ENCODE measurements at places on chromosomes 6 and 20.

- DNase-seq: no peak
These were observed 33.4 kb upstream of the INSM1 start for GRCh38 chr20:20334489-20334888.

DNA sequence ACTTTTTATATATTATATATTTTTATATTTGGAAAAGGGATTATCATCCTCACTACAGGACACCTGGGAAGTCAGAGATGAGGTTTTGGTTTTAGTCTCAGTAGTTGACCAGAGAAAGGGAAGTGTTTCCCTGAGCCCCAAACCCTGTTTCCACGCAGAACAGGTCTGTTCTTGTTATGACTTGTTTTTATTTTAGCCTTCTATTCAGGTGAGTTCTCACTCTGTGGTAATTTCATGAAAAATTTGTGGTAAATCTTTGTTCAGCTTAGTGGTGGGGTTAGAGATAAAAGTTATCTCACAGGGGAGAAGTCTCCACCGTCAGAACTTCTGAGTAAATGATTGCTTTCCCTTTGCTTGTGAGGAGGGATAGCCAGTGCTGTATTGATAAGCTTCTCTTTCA, 224.9 kb downstream of the FARS2 start:
- no peak for DNase-seq

DNA sequence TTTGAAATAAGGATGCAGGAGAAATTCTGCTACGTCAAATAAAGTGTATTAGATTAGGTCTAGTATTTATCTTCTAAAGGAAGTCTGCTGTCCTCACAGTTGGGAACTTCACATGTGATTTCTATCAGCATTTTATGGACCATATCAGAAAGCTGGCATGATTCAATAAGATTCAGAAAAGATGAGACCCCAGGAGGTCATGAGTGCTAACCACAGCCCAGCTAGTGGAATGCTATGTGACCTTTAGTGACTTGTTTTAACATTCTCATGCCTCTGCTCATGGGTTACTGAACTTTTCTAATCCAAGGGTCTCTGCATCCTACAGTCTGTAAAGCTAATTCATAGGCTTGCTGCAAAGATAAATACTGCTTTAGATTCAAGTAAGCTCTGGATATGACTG, 150.1 kb downstream of the GMPR start:
- no peak for DNase-seq

DNA sequence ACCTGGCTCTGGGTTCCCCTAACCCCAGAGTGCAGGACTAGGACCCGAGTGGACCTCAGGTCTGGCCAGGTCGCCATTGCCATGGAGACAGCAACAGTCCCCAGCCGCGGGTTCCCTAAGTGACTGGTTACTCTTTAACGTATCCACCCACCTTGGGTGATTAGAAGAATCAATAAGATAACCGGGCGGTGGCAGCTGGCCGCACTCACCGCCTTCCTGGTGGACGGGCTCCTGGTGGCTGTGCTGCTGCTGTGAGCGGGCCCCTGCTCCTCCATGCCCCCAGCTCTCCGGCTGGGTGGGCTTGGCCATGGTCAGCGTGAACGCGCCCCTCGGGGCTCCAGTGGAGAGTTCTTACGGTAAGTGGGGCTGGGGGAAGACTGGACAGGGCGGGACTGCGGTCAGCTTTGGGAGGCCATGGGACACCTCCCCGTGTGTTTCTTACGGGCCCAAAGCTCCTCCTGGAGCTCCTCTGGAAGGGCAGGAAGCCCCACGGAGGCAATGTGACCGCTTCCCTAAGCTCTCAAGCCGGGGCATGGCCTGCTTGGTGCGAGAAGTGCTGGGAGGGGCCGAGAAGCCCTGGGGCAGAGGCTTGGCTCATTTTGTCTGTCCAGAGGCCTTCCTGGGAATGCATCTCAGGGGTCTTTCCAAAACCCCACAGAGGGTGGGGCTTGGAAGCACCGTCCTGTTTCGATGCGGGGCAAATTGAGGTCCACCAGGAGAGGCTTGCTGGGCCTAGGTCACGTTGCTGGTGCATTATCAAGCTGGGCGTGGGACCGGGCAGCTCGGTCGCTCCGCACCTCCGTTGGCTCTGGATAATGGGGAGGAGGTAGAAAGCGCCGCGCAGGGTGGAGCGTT, at the start of gene HNF4A:
Gene HNF4A (plus strand): TSS at position 202 of the 855 bp plus-strand sequence. CDS start 106 bp downstream, at position 308.
- no peak for DNase-seq

DNA sequence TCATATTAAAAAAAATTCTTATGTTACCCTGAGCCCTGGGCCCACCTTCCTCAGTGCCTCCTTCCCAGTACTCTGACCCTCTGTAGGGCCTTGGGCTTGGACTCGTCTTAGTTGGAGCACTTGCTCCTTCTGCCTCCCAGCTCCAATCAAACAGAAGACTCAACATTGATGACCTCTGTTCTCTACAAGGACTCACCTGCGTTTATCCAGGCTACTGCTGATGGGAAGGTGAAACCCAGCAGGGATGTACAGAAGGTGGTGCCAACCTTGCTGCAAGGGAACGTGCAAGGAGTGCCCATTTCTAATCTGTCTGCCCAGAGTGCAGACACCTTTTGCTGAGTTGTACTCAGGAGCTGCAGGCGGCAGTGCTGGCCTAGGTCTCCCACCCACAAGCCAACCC, 38.9 kb downstream of the FYN start:
- no peak for DNase-seq

- DNase-seq: no peak
These were observed 556.6 kb upstream of the CDH4 start for GRCh38 chr20:60695226-60696000.

GRCh38 chr20:8782804-8783203, 286.1 kb upstream of the PLCB4 start:
- no peak for DNase-seq

- no peak for DNase-seq
These were observed 42.2 kb upstream of the DSE start for GRCh38 chr6:116328528-116328903.

GRCh38 chr20:36407199-36407733, 101.1 kb downstream of the DLGAP4 start:
- DNase-seq: no peak

- DNase-seq: no peak
These were observed 5.7 kb upstream of the PXDC1 start for GRCh38 chr6:3757241-3757641.

DNA sequence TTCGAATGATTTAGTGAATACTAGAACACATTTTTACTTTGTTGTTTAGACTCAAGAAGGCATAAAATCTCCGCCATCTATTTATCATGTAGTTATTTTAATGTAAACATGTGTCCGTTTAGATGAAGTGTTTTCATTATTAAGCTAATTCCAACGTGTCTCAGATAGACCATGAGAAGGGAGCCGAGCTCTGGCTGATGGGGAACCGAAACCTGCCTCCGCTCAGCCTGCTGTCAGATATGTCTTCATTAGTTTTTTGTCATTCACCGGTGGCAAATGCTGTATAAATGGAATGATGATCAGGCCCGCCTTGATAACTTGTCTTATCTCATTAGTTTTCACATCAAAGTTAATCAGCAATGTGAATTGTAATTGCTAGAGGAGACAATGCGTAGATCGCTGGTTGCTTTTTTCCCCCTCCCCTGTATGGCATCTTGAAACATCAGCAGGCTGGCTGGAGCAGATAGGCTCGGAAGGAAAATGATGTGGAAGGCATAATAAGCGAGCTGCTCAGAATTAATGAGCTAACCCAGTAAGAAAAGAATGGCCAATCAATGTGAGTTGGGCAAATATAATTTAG, 136.4 kb downstream of the LINC00237 start:
- no peak for DNase-seq

GRCh38 chr20:1207293-1207878, 4.1 kb downstream of the C20orf202 start:
- no peak for DNase-seq

DNA sequence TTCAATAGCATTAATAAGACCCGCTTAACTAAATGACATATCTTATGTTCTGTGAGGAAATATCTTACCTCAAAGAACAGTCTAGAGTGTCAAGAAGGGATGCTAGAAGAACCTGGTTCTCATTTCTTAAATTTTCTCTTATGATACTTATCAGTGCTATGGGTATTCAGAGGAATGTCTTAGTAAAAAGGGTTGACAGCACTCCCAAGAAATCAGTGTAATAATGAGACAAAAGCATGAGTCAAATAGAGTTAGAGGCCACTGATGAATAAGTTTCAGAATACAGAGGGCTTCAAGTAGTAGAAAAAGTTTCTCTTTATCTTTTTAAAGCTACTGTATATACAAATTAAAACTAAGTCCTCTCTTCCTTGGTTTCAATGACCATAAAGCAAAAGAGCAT, 242.8 kb downstream of the GJA1 start:
- DNase-seq: no peak

GRCh38 chr6:4084444-4085331, 5.8 kb upstream of the FAM217A start:
- DNase-seq: no peak

DNA sequence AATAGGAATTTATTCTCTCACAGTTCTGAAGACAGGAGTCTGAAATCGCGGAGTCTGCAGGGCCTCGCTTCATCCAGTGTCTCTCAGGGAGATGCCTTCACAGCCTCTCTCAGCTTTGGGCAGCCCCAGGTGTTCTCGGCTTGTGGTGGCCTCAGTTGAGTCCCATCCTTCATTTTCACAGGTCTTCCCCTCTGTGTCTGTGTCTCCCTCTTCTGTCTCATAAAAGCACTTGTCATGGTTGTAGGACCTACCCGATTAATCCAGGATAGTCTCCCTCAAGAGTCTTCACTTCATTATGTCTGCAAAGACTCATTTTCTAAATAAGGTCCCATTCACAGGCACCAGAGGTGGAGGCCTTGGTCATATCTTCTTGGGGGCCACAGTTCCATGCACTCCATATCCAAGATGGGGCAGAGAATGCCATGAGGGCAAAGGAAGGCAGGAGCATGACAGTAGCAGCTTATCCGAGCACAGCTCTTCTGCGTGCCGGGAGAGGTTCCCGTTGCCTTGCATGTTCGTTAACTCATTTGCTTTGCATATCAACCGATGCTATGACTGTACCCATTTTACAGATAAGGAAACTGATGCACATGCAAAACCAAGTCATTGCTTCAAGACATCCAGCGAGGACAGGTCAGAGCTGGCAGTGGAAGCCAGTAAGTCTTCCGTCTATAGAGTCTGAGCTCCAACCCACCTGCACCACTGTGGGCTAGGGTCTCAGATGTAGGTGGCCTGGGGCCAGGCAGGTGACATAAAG, 363.8 kb upstream of the SULF2 start:
- no peak for DNase-seq

DNA sequence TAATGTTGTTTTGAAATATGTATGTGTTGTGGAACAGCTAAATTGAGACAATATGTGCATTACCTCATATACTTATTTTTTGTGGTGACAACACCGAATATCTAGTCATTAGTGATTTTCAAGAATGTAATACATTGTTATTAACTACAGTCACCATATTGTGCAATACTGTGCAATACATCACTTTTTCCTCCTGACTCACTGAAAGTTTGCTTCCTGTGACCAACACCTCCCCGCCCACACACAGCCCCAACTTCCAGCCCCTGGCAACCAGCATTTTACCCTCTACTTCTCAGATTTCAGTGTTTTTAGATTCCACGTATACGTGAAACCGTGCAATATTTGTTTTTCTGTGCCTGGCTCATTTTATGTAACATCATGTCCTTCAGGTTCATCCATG, 627.9 kb downstream of the PRKN start:
- no peak for DNase-seq

DNA sequence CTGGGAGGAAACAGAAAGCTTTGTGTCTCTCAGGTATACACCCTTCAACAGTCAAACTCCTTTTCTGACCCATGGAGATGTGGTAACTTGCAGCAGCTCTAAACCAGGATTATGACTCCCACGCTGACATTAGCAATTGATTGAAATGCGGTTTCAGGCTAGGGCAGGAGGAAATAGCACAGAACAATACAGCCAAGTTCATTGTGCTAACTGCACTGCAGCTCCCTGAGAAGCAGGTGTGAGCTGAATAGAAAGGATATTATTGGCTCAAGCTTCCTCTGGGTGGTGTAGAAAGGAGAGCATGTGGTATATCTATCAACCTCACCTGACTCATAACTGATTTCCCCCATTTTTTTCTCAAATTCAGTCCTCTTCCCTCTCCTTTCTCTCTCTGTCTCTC, 612.3 kb upstream of the BTBD3 start:
- DNase-seq: no peak

DNA sequence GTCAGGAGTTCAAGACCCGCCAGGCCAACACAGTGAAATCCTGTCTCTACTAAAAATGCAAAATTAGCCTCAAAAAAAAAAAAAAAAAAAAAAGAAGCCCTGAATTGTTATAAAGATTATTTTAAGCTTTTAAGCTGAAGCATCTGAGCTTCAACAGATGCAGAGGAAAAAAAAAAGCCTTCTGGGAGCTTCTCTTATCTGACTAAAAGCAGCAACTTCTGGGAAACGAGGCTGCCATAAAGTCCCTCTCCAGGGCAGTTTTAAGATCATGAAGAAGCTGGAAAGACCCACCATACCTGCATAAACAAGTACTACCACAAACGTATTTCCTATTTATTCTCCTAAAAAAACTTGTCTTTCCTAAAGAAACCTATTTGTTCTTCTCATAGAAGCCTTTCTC, 3.6 kb downstream of the SERINC3 start:
- no peak for DNase-seq

DNA sequence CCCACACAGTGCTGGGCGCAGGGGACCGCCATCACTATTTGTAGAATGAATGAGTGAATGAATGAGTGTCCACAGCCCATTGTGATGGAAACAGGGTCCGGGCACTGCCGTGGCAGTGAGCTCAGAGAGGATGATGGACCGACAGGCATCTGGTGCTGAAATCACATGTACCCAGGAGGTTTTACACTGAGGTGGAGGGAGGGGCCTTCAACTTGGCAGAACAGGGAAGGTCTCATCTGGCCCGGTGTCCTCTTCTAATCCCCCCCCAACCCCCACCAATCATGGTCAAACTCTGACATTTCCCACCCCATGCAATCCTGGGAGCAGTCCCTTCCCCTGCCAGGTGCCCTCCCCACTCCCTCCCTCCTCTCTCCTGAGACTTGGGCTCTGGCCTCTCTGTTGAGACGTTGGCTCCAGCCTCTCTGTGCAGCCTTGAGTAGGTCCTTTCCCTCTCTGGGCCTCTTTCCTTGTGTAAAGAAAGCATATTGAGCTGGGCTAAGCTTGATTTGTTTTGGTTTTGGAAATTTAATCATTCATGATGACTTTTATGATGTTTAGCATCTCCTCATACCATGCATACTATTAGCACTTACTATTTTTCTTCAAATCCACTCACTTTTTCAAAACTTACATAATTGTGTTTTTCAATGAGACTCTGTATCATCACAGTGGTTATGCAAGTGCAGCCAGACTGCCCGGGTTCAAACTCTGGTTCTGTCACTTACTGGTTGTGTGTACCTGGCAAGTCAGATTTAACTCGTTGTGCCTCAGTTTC, 10.8 kb downstream of the KIAA1755 start:
- no peak for DNase-seq

DNA sequence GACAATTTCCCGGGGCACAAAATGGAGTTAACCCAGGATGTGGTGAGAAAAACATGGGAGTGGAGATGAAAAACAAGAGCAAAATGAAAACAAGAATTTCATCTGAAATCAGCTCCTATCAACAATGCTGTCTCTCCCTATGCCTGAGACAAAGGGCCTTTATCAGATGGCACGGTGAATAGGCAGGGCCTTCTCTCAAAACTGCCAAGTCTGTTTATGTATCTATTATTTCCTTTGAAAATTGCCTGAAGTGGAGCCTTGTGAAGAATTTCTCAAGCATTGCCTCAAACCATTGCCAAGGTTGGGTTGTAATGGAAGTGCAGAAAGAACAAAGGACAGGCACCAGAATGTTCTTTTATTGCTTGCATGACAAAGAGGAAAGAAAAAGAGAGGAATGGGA, 74.7 kb downstream of the BTBD3 start:
- DNase-seq: no peak

All from activated CD4-positive, CD25-positive, alpha-beta regulatory T cell (primary cell).